CD4-positive, alpha-beta T cell treated with Interleukin-12 subunit alpha and Interleukin-12 subunit beta, for 1 hour (primary cell): ENCODE measurements at places on chromosomes 16 and 17.

- DNase-seq = no peak
Observed at GRCh38 chr17:12545877-12546513, 119.7 kb upstream of the MYOCD start.

DNA sequence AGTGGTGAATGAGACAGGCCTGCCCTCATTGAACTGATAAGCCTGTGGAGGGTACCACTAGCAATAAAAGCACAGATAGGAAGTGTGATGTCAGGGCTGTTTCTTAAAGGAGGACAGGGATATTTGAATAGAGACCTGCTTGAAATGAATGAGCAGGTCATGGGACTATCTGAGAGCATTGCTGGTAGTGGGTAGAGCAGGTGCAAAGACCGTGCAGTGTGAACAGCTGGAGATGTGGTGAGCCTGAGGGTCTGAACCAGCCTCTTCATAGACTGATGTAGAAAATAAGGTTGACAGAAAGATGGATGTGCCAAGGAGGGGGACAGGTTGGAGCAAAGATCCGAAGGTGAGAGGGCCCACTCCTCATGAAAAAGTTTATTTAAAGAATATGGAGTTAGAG is 2.4 kb downstream of the NUP93 start:
- no peak for DNase-seq

- DNase-seq = no peak
Observed at GRCh38 chr17:82640036-82640435, 8.2 kb downstream of the WDR45B start.

GRCh38 chr17:79018370-79018695 is 5.6 kb upstream of the C1QTNF1 start:
- no peak for DNase-seq

GRCh38 chr17:73090396-73091202 is 1.9 kb downstream of the SLC39A11 start:
- no peak for DNase-seq

DNA sequence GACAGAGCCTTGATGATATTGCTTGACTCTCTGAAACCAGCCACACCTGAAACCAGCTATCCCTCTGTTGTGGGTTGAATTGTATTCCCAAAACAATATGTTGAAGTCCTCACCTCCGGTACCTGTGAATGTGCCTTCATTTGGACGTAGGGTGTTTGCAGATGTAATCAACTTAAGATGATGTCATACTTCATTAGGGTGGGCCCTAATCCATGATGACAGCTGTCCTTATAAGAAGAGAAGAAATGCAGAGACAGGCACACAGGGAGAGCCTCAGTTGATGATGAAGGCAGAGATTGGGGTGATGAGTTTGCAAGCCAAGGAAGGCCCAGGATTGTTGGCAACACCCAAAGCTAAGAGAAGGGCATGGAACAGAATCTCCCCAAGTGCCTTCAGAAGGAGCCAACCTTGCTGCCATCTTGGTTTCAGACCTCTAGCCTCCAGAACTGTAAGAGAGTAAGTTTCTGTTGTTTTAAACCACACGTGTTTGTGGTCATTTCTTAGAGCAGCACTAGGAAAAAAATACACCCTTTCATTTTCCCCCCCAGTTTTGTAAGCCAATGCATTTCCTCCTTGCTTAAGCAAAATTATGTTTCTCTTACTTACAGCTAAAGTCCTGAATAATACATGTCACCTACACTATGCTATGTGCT is 29.4 kb upstream of the MYH10 start:
- no peak for DNase-seq

DNA sequence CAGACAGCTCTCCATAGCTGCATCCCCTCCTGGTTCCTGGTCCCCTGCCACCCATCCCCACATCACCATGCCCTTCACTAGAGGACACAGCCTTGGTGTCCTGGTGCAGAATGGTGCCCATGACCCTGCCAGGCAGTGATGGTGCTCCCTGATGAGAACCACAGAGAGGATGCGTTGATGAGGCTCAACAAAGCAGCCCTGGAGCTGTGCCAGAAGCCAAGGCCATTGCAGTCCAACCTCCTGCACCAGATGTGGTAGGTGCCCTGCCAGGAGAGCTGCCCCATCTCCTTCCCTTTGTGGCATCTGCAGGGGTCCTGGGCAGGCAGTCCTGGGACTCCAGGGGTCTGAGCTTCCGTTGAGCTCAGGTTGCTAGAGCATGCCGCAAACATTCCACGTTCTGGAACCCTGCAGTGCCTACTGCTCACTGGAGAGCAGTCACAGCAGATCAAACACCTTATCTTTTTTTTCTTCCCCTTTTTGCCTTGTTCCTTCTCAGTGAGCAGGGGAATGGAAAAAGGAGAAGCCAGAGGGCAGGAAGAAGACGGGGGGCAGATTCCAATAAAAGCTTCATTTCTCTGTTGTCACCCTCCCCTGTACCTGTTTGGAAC is 5.3 kb upstream of the EPN3 start:
- DNase-seq = no peak

DNA sequence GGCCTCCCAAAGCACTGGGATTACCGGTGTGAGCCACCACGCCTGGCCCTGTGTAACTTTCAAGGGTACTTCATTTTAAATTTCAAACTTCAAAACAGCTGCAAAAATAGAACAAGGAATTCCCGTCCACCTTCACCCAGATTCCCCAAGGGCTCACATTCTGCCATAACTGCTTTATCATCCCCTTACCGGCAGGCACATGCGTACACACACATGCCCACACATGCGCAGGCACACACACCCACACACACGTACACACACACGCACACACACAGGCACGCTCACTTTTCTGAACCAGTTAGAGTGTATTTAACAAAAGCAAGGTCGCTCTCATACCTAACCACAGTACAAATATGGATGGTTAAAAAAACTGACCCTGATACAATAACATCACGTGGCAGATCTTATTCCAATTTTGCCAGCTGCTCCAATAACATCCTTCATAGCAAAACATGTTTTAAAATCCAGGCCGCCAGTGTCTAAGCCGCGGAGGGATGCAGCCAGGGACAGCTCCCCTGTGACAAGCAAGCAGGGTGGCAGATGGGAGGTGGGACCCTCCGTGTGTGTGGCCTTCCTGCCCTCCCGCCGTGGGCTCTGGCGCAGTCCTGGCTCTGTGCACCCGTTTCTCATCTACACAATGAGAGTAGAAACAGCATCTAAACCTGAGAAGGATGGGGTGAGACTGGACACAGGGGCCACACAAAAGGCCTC is 23.1 kb downstream of the PDIA2 start:
- no peak for DNase-seq

DNA sequence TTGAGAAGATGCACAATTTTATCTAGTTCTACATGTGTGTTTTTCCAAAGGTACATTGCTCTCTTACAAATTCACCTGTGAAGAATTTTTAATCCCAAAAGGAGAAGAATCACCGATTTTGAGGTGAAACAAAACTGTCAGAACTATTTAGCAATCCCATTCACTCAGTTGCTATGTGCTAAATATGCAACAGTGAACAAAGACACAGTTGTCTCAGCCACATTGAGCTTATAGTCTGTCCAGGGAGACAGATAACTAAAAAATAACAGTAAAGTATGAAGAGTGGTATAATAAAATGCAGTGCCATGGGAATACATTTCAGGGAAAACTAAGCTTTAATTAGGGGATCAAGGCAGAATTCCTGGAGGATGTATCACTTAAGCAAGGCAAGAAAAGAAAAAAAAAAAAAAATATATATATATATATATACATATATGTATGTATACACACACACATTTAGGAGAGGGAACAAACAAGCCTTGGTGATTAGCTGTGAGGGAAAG is 110.4 kb downstream of the SPAG9 start:
- no peak for DNase-seq

DNA sequence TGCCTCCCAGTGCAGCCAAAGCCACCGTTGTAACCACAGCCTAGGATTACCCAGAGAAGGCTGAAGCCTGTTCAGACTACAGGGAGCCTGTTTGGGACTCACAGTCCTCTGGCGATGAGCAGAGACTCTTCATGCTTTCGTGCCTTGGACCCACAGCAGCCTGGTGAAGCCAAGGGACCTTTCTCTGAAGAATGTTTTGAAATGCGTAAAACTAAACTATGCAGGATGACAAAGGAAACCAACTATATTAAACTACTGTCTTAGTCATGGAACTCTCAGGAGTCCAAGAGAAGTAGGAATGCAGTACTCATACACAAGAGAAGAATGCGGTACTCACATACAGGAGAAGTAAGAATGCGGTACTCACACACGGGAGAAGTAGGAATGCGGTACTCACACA is 20.9 kb downstream of the ABR start:
- DNase-seq = no peak

GRCh38 chr17:39658346-39658745 is 6.8 kb upstream of the TCAP start:
- no peak for DNase-seq

DNA sequence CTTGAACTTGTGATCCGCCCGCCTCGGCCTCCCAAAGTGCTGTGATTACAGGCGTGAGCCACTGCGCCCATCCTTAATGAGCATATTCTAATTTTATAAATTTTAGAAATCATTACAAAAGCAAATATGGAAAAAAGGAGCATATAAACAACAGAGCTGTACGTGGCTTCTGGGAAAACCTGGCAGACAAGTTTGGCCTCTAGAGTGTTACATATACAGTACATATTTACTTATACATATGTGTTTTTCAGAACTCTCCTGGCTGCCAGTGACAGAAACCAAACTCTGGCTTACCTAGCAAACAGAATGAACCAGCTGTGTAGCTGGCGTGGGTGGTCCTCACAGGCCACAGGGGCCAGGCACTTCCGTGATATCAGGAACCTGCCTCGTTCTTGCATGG is 10.1 kb downstream of the DRC3 start:
- DNase-seq = no peak

GRCh38 chr16:76835779-76836300 is 355.1 kb upstream of the MON1B start:
- no peak for DNase-seq

GRCh38 chr17:18361837-18362697 is 1.3 kb downstream of the SHMT1 start:
- no peak for DNase-seq

- DNase-seq = peak; percentile 28
Observed at GRCh38 chr16:15592324-15592723, 50.6 kb downstream of the MARF1 start.

DNA sequence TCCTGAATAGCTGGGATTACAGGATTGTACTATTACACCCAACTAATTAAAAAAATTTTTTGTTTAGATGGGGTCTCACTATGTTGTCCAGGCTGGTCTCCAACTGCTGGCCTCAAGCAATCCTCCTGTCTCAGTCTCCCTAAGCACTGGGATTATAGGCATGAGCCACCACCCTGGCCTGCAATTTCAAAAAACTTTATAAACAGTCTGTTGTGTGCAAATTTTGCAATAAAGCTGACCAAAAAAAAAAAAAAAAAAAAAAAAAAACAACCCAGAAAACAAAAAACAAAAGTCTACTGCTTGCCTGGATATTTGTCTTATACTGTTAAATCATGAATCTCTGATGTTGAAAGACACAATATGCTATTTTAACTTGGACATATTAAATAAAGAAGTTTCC is 4.4 kb downstream of the CREBBP start:
- DNase-seq = no peak

DNA sequence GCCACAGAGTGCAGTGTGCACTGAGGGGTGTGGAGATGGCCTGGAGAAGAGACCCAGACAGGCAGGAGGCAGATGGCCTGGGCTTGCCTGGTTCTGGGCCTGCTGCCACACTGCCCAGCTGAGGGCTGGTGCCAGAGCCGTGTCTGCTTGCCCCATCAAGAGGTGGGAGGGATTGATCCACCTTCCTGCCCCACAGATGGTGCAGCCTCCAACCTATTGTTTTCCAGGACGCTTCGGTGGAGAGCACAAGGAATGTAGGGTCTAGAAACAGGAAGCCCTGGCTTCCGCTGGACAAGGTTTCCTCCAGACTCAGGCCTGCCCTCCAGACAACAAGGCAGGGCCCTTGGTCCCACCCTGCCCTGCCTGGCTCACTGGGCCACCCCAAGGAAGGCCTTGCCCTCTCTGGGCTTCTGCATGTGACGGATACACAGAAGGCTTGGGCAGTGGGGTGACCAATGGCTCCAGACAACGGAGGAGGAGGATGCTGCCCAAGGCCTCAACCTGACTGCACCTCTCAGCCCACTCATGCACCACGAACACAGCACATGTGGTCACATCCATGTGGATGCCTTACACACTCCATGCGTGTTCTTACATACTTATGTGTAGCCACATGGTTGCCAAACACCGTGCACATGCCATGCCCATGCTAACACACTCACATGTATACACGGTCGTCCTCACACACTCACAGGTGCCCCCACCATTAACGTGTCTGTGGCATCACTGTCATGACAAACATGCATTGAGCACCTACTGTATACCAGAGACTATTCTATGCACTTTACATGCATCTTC is 6.5 kb upstream of the CDH5 start:
- no peak for DNase-seq
